ENCODE measurements at places on chromosomes 3 and 15. TPM values are rescaled to one million over a fixed set of nuclear protein-coding genes. Genes with fewer than 3 reads are reported as not detected.

The FANCD2OS gene
- not detected for total RNA-seq

The TMEM41A gene
- total RNA-seq: 18.9 TPM

The P2RY14 gene
- not detected for total RNA-seq

The PLA2G4E gene
- not detected for total RNA-seq

The DLEC1 gene
- total RNA-seq: not detected

The ASTE1 gene
- total RNA-seq: 5.3 TPM

The HRH1 gene
- 10.2 TPM for total RNA-seq

The DHFR2 gene
- 2.7 TPM for total RNA-seq

The SLC9C1 gene
- not detected for total RNA-seq

The SNTN gene
- total RNA-seq: not detected

The SAMMSON gene
- not detected for total RNA-seq

The ZNF80 gene
- not detected for total RNA-seq

The CYP8B1 gene
- total RNA-seq: not detected

The NBEAL2 gene
- total RNA-seq: 52.4 TPM

The REC114 gene
- total RNA-seq: not detected

Data from A549 treated with RU486 at 1 μM for 4 hours (cell line).